ENCODE measurements at places on chromosomes 3 and 15.
A peak's percentile ranks its signal among the peaks of the same experiment; 100 is the strongest.

- DNase-seq: peak; percentile 19
Observed at GRCh38 chr3:32685543-32686185, 676 bp downstream of the CNOT10 start.

GRCh38 chr3:100912976-100913545 lies 80.2 kb downstream of the ABI3BP start:
- no peak for DNase-seq

- DNase-seq: no peak
Observed at GRCh38 chr15:90563463-90563862, 33.7 kb downstream of the CRTC3 start.

DNA sequence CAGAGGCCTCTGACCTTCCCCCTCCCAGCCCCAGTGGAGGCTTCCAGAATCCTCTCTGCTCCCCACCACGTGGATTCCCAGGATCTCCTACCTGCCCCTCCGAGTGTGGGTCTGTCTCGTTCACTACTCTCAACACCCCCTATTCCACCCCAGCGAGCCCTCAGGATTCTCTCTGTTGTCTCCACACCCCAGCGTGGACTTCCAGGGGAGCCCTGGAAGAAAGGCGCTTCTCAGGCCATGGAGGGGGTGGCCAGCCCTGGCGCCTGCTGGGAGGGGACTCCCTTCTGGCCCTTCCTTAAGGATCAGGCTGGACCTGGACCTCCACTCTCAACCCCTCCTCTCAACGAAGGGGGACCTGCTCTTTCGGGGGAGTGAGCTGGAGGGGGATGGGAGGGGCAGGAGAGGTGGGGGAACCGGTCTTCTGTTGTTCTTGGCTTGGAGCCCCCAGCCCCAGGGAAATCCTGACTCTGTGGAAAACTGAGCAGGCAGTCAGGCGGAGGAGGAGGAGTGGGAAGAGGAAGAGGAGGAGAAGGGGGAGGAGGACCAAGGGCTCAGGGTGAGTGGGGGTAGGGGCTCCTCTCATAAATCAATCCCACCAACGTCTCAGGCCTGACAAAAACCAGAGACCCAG lies 32.9 kb downstream of the EPHB3 start:
- no peak for DNase-seq

- DNase-seq: no peak
Observed at GRCh38 chr3:47803480-47804025, 615 bp downstream of the DHX30 start.

- no peak for DNase-seq
Observed at GRCh38 chr3:54784021-54784420, 143.8 kb downstream of the LRTM1 start.

DNA sequence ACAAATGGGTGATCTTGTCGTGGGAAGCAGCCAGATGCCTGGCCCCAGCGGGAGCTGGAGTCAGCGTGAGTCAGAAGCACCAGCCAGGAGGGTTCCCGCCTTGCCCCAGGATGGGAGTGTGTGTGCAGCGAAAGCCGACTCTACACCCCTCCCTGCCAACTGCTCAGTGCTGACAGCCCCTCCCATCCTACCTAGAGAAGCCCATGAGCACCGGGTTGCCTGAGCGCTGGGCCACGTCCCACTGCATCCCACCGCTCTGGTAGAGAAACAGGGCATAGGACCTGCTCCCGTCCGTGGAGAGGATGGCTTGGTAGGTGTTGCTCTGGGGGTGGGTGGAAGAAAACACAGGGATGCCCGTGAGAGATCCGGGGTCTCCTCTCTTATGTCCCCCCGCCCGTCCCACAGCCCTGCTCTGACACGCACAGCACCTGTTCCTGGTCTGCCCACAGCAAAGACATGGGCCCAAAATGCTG lies 42.9 kb downstream of the MUC4 start:
- no peak for DNase-seq

DNA sequence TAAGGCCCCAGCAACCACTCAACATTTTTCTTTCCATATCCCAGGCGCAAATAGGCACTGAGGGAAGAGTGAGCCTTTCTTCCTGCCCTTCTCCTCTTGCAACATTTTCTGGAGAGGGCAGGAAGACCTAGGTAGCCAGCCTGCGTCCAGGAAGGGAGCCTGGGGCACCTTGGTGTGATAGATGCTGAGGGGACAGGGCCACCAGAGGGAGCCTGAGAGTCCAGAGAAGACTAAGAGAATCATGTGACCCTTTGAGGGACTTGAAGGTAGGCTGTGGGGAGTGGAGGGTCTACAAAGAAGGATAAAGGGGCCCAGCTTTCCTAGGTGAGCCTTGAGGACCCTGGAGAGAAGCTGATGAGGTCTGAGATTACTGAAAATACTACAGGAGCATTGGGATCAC lies 346.6 kb downstream of the CNTN6 start:
- peak; percentile 41 for DNase-seq

DNA sequence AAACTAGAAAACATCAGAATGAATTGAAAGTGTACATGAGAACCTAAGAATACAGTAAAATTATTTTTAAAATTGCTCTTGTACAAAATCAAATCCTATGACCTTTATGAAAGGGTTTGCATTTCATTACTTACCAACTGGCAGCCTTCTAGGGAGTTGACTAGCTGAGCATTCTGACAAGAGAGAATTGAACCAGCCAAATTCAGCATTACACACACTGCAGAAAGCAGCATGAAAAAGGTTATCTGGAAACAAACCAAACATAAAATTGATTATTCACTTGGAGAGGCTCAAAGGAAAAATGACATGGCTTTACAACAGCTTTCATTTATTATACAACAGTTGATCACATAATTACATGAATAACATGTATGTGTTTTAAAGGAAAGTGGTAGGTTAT lies 17.4 kb downstream of the NSMCE3 start:
- no peak for DNase-seq

GRCh38 chr3:152365126-152365525 lies 96.4 kb downstream of the MBNL1 start:
- no peak for DNase-seq

GRCh38 chr3:126960604-126960995 lies 22.3 kb upstream of the PLXNA1 start:
- DNase-seq: no peak

DNA sequence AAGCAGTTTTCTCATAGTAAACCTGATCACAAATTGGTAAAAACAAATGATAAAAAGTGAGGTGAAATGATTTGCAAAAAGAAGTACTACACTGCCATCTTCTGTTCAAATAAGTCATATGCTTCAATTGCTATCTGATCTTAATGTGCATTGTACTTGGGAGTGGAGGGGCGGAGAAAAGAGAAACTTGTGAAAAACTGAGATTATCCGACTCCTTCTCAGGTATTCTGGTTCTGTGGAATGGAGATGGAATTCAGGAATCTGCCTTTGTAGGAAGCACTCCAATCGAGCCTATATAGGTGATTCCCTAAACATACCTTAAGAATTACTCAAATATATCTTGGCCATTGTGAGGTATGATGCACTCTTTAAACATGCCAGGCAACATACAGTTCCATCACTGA lies 180.6 kb downstream of the CHL1 start:
- DNase-seq: peak; percentile 50

DNA sequence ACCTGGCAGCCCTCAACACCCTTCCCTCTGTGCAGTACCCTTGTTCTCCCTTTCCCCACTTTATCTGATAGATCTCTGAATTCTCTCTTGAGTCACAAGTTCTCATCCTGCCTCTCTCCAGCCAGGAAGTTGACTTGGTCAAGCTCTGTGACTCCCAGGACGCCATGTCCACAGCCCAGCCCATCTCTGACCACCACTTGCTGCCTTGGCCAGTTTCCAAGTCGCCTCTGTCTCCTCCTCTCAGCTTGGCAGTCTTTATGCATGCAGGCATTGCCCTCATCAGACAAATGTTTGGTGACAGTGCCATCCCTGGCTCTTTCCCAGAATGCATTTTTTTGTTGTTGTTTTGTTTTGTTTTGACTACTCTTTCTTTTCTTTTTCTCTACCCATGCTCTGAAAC lies 25.7 kb downstream of the ZNF35 start:
- DNase-seq: no peak

DNA sequence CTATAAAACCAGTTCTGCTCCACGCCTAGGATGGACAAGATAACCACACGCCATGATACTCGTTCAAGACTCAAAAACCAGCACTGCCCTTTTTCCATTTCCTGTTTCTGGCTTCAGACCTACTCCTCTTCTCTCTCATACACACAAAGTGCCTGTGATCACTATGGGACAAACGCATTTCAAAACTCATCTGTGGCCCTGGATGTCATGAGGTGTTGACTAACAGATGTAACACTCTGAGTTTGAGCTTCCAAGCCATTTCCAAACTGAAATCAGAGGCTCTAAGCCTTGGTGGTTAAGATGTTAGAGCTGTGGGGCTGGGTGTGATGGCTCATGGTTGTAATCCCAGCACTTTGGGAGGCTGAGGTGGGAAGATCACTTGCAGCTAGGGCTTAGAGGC lies 55.7 kb upstream of the LMOD3 start:
- DNase-seq: no peak

GRCh38 chr3:165749821-165750220 lies 87.4 kb downstream of the BCHE start:
- DNase-seq: no peak

DNA sequence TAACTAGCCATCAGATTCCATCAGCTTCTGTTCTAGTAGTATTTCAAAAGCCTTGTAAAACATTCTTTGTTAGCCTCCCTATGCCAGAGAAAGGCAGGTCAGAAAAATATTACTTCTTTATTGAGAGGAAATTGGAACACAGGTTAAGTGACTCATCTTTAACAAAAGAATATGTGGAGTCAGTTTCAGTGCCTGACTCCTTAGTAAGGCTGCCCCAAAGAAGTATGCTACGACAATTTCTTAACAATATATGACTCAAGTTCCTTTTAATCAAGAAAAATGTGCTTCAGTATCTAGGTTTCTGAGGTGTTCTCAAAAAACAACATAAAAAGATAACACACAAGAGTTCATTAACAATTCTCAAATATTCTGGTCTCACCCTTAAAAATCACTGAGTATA lies 139.2 kb downstream of the VPS13C start:
- no peak for DNase-seq

DNA sequence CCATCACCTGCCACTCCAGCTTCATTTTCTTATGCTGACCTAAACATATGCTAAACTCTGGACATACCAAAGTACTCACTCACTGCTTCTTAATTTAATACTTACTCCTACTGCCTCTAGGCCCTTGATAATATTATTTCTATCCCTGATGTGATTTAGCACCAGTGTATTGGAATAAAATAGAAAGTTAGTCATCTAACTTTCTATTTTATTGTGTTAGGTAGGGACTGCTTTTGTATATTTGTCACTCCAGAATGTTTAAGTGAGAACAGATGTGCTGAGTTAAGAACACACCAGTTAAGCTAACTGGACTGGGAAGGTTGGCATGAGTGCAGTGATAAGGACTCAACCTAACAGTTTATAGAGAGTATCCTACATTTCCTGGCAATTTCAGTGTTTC lies 6.5 kb upstream of the CLDN16 start:
- DNase-seq: no peak

DNA sequence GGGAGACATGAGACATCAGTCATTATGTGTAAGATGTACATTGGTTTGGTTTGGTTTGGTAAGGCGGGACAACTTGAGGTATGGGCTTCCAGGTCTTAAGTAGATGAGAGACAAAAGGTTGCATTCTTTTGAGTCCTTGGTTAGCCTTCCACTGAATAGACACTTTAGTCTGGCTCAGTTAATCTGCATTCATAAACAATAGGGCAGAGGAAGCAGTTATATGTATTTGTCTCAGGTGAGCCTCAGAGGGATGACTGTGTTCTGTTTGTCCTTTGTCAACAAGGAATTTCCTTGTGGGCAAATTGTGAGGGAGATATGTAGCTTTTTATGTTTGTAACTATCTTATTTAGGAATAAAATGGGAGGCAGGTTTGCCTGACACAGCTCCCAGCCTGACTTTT lies 50.4 kb downstream of the TCF12 start:
- peak; percentile 65 for DNase-seq

- no peak for DNase-seq
Observed at GRCh38 chr15:39804026-39804425, 21.4 kb upstream of the FSIP1 start.

DNA sequence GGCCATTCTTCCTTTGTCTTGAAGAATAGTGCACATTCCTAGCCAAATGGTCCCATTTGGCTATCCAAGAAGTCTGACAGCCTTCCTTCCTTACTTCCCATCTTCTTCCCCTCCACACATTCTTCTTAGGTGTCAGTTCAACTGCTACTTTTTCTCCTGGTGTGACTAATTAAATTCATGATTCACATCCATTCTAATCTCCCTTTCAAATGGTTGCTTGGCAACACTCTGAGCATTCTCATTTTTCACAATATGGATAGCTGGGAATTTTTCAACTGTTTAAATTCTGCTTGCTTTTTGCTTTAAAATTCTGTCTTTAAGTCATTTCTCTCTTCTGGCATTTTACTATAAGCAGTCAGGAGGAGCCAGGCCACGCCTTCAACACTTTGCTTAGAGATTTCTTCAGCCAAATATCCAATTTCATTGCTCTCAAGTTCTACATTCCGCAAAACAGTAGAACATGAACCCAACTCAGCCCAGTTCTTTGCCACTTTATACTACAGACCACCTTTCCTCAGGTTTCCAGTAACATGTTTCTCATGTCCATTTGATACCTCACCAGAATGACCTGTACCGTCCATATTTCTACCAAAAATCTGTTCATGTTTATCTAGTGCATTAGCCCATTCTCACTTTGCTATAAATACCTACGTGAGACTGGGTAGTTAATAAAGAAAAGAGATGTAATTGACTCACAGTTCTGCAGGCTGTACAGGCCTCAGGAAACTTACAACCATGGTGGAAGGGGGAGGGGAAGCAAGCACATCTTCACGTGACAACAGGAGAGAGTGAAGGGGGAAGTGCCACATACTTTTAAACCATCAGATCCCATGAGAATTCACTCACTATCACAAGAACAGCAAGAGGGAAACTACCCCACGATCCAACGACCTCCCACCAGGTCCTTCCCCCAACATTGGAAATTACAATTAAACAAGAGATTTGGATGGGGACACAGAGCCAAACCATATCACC lies 31.9 kb upstream of the MCF2L2 start:
- no peak for DNase-seq

DNA sequence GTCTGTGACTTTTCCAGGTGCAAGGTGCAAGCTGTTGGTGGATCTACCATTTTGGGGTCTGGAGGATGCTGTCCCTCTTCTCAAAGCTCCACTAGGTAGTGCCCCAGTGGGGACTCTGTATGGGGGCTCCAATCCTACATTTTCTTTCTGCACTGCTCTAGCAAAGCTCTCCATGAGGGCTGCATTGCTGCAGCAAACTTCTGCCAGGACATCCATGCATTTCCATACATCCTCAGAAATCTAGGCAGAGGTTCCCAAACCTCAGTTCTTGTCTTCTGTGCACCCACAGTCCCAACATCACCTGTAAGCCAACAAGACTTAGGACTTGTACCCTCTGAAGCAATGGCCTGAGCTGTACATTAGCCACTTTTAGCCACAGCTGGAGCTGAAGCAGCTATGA lies 694.5 kb upstream of the BCHE start:
- peak; percentile 29 for DNase-seq

GRCh38 chr3:29284497-29284896 lies 3.6 kb downstream of the RBMS3 start:
- DNase-seq: no peak

DNA sequence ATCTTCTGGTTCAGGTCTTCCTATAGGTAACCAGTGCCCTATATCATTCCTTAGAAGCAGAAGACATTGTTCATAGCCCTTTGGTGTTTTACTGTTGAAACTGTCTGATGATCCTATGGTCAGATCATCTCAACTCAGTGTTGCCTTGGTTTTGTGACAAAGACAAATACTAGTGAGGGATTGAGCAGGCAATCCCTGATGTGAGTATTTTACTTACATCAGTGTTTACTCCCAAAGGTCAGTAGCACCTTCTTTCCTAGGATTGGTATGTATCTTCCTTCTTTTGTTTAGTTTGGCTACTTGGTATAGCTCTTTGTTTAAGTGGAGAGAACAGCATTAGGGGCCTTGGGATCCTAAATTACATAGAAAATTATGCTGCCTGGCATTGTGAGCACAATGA lies 41.1 kb downstream of the BBS4 start:
- no peak for DNase-seq

All from DMS53 (cell line).